ENCODE measurements at places on chromosomes 11 and 22.

DNA sequence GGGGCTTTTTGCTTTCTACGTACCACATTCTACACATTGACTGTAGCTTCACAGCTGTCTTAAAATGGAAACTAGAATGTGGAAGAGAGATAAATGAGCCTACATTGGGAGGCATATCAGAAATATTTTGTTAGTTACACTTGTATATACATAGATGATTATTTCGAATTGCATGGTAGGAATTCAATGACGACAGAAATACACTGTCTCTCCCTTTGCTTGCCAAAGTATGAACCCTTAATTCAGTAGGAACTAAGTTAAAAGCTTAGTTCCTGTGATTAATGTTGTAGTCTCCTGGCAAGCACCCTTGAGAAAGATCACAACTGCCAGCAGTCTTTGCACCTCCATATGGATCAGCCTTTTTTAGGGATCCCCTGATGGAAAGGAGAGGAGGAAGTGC lies 10.1 kb downstream of the C11orf87 start:
- no peak for DNase-seq

- no peak for DNase-seq
Measured at GRCh38 chr22:20741634-20742581, 32.0 kb upstream of the SERPIND1 start.

GRCh38 chr22:18983120-18983651 lies 47.1 kb upstream of the PRODH start:
- no peak for DNase-seq

DNA sequence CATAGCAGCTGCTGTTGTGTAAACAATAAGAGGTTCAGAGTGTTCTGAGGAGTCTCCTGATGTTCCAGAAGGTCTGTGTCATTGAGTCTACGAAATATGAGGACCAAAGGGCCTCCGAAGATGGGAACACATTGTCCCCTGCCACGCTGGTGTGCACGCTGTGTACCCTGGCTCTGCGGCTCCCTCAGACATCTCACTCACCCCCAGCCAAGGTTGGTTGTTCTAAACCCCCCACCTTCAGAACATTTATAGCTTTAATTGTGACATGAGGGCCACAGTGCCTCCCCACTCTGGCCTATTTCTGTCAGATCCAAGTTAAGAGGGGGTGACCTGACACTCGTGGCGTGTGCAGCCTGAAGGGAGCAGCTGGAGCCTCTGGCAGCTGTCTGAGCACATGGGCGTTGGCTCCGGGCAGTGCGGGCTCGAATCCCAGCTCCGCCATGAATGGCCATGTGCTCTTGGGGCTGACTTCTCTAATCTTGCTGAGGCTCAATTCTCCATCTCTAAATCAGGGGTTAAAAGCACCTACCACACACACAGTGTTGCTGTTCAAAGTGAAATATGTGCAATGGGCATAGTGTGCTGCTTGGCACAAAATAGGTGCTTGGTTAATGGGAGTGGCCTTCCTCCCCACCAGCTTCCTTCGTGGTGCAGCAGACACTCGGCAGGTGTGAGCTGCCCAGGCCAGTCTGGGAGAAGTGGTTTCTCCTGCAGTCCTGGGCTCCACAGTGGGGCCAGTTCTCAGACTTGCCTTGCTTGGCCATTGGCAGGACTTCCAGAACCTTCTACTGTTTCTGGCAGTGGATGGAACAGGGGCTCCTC lies 39.7 kb upstream of the MICAL2 start:
- no peak for DNase-seq

- no peak for DNase-seq
Measured at GRCh38 chr22:49047447-49047846, 780.2 kb downstream of the BRD1 start.

GRCh38 chr11:119787074-119787461 lies 58.1 kb upstream of the NECTIN1 start:
- DNase-seq, result no peak

- no peak for DNase-seq
Measured at GRCh38 chr11:130839981-130840666, 76.2 kb downstream of the SNX19 start.

GRCh38 chr11:28939381-28939780 lies 831.2 kb downstream of the METTL15 start:
- DNase-seq, result no peak

DNA sequence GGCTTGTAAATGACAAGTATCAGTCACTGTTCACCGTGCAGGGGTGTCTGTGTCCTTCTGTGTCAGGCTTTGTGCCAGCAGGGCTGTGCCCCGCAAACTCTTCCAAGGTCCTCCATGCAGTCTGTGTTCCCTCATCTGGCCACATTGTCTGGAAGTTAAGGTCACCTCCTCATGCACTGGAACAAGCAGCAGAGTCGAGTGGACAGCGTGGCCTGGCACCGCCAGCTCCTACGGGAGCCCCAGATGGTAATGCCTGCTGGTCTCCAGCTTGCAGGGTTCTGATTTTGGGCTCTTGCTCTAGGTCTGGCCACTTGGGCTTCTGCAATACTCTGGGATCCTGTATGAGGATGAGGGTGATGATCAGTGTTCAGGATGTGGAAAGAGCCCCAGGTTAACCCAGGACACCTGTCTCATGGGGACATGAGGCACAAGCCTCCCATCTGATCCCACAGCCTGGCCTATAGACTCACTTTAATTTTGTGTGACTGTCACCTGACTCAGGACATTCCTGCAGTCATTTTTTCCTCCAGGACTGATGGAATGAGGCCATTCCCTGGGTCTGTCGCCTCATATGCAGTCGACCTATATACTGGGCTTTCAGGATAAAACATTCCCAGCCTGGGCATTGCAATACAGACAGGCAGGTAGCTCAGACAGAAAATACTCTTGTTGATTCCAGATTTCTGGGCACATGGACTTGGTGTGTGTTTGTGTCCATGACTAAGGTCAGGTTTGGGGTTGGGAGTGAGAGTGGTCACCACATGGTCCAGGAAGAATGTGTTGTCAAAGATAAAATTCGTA lies 106.3 kb upstream of the TOP3B start:
- DNase-seq, result no peak

DNA sequence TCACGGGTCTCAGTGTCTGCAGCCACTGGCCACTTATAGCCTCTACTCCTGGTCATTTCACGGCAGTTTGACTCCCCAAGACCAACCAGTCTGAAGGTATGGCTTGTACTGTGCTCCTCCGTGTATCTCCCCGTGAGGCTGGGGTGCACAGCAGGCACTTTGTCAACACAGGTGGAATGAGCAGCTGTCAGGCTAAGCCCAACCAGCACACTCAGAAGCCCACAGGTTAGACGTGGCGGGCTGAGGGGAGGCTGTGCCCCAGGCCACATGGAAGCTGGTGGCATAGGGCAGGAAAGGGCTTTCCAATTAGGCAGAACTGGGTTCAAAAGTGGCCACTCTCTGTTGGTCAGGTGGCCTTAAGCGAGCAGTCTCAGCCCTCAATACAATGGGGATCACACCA lies 7.0 kb downstream of the TP53I11 start:
- no peak for DNase-seq

DNA sequence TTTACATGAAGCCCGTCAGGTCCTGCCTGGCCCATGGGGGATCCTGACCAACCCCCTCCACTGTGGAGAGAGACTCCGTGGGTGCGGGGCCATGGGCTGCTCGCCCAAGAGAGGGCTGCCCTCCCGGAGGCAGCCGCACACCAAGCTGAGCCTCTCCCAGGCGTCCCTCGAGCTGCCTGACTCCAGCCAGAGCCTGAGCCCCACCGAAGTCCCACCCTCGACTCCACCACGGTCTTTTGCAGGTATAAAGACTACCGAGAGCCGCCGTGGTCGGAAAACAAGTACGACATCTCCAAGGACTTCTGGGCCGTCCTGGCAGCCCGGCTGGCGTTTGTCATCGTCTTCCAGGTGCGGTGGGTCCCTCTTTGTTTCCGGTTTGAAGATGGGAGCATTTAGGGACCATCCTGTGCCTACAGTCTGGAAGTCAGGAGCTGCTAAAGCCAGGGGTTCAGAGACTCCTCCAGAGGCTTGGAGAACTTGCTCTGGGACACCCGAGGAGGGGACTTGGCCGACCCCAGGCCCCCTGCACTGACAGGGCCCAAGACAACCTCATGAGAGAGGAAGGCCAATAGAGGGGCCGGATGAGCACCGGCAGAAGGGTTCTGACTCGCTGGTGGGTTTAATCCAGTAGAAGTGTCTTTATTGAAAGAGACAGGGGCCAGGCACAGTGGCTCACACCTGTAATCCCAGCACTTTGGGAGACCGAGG lies 17.6 kb upstream of the FADD start:
- no peak for DNase-seq

DNA sequence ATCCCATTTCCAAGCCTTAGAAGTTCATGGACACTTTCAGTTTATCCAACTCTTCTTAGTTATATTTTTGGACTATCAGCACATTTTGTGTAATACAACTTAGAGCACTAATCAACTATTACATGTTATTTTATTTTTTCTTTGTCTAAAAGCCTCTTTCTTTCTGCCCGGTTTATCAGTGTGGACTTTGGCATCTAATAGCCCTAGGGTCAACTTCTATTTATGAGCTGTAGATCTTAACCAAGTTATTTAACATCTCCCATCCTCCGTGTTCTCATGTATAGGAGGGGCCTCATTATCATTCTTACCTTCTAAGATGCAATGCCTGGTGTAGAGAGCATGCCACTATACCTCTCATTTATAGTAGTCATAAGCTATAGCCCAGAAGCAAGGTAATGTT lies 4.4 kb downstream of the CARD16 start:
- DNase-seq, result no peak

GRCh38 chr11:69904161-69904973 lies 85.2 kb upstream of the FGF3 start:
- no peak for DNase-seq

DNA sequence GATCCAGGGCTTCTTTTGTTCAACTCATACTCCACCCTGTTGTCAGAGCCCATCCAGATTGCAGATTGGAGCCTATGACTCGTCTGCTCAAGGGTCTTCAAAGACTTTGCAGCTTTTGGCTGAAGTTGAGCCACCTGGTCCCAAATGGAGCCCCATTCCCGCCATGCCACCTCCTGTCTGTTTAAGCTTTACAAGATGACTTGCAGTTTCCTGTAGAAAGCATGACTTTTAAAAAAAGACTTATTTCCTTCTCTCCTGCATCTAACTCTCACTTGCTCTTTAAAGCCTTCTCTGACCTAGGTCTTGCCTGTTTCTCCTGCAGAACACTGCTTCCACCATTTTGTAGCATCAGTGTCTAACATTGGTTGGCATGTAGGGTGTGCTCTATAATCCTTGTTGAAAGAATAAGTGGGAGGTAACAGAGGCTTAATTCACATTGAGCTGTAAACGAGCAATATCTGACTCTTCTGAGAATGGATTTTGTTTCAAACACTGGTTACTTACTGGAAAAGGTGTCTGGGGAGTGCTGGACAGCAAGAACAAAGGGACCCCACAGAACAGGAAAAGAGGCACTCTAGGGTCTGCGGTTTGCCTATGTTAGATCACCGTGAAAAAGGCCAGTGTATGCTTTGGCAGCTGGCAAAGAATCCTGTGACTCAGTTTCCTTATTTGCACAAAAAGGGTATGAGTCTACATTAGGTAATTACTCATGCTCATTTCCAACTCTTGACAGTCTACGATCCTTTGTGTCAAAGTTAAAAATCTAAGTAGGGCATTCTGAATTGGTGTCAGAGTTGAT lies 30.3 kb downstream of the NF2 start:
- DNase-seq, result no peak

DNA sequence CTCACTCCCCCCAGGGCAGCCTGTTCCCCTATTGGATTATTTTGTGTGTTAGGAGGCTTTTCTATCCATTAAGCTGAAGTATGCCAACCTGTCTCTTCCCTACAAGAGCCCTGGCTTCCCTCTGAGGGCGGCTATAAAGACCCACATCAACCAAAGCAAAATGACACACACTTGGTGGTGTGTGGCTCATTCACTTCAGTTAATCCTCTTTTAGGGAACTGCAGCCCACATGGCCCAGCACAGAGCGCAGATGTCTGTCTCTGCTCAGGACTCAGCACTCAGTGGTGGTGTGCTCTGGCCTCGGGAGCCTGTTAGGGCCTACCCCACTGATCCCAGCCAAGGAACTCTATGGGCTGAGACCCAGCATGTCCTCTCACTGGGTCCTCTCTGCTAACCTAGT lies 32.2 kb upstream of the LRRC10B start:
- DNase-seq, result no peak

DNA sequence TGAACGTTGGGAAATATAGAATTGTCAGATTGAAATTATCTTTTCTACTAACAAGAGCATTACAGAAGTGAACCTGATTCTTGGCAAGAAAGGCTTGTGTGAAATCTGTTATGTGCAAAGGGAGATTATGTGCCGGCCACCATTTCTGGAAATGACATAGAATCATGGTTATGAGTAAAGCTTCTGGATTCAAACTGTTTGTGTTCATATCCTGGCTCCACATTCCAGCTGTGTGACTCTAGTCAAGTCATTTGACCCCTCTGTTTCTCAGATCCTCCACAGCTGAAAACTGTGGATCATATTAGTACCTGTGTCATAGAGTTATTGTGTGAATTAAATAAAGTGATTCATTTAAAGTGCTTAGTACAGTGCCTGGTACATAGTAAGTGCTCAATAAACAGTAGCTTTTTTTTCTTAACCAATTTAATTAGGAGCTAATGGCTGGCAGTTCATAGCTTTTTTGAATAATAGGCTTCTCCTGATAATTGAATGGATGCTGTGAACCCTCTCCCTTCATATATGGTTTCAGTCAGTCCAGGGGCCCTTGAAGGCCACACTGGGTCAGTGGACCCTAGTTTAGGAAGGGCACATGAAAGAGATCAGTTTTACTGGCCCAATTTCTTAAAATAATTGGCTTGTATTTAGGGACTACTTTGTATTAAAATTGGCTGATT lies 34.6 kb downstream of the EHF start:
- DNase-seq, result no peak

DNA sequence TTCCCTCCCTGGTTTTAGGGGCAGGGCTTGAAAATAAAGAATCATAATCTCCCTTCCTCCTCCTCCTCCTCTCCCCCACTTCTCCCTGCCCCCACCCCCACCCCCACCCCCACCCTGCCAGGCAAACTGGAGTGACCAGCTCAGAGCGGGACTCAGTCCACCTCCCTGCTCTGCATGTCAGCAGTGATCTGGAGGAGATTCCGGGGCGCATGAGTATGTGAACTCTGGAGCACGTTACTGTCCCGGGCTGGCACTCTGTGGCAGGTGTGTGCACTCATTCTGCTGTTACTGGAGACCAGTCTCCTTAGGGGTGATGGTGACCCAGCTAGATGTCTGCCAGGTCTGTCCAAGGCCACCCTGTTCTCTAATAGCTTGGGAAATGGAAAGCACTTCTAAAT lies 33.9 kb downstream of the MARK2 start:
- DNase-seq, result no peak

- no peak for DNase-seq
Measured at GRCh38 chr11:59437770-59438169, 1.5 kb downstream of the OR5A1 start.

- DNase-seq, result no peak
Measured at GRCh38 chr11:6200975-6201374, 2.0 kb downstream of the OR52W1 start.

- no peak for DNase-seq
Measured at GRCh38 chr22:35023692-35024363, 42.1 kb upstream of the ISX start.

GRCh38 chr11:12174477-12175143 lies 64.2 kb downstream of the MICAL2 start:
- no peak for DNase-seq

- DNase-seq, result no peak
Measured at GRCh38 chr22:49192180-49192856, 635.4 kb downstream of the BRD1 start.
